ENCODE measurements at places on chromosomes 5 and 9.

DNA sequence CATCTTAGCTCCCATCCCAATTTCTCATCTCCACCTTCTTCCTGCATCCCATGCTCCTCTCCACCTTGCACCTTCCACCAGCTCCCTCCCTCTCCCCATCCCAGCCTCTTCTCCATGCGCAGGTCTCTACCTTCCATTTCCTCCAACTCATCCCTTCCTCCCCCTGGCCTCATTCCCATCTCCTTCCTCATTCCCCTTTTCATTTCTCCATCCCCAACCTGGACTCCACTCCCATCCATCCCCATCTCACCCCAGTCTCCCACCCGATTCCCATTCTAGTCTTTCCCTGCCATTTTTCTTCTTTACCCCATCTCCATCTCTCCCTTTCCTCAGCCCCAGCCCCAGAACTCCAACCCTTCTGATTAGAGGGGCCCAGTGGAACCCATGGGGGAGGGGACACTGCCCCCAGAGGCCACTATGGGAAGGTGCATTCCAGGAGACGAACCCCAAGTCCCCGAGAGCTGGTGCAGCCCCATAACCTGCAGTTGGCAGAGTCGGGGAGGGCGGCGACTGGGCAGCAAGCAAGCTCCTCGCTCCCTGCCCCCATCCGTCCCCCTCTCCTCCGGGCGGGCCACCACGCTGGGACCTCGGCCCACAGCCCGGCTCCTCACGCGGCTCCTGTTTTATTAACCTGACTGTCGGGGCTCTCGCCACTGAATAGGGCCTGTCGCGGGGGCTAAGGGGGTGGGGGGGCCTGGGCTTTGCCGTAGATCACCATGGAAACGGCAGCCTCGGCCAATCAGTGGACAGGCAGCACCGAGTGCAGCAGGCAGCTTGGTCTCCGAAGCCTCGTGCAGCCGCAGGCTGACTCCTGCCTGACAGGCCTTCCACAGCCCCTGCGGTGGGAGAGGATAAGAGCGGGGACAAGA is 66.7 kb downstream of the PCDH1 start:
- no peak for DNase-seq

DNA sequence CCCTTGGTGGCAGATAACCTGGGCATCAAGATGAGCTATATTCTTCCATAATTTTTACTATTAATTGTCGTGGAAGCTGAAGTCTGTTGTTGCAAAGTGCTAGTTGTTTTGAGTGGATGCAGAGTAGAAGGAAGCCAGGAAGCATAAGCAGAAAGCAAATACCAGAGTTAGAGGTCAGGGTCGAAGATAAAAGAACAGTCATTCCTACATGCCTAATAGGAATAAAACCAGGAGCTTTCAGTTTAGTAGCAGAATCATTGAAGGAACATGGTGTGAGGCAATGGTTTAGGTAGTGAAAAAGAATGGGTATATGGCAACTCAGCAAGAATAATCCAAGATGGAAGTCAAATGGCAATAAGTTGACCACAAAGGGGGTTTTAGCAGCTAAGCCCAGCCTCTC is 121.6 kb upstream of the FST start:
- DNase-seq, result no peak

GRCh38 chr9:107647141-107647540 is 157.6 kb upstream of the KLF4 start:
- no peak for DNase-seq

- DNase-seq, result no peak
These were observed 395.9 kb downstream of the DTWD2 start for GRCh38 chr5:118592229-118593002.
